ENCODE measurements at places on chromosomes 6 and 20.

DNA sequence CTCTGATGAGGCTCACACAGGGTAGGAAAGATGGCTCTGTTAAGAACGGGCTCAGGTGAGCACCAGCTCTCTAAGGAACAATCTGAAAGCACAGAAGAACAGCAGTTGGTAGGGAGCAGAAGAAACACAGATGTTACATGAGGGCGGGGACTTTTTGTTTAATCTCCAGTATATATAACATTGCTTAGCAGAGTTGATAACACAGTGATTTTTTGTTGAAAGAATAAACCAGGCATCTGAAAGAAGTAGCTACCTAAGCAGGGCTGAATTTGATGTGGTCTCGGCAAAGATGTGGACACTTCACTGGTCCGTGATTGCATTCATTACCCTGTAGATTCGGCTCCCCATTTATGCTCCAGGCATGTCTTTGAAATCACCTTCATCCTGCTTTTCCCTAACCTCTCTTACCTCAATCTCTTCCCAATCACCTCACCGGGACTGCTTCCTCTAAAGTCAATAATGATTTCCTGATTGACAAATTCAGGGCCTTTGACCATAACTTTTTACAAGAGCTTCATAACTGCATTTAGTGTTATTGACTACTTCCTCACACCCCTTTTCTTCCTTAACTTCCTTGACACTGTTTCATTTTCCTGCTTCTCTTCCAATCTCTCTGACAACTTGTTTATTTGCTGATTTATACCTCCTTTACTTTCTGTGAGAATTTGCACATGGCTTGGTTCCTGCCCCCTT, 34.4 kb downstream of the SAMD3 start:
- DNase-seq: no peak

DNA sequence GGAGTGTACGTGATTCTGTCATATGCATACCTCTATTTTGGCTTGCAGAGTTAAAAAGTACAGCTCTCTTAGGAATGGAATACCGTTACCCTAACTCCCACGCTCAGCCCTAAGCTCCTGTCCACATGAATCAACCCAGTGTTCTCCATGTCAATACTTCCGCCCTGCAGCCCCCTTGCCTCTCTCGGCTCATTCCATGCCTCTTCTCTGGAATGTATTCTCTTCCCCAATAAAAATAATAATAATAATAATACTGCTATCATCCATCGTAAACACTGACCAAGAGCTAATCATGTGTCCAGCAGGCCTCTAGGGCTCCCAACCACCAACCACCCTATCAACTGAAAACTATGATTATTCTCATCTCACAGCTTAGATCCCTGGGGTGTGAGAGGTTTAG, 100.6 kb downstream of the PREX1 start:
- DNase-seq: no peak

DNA sequence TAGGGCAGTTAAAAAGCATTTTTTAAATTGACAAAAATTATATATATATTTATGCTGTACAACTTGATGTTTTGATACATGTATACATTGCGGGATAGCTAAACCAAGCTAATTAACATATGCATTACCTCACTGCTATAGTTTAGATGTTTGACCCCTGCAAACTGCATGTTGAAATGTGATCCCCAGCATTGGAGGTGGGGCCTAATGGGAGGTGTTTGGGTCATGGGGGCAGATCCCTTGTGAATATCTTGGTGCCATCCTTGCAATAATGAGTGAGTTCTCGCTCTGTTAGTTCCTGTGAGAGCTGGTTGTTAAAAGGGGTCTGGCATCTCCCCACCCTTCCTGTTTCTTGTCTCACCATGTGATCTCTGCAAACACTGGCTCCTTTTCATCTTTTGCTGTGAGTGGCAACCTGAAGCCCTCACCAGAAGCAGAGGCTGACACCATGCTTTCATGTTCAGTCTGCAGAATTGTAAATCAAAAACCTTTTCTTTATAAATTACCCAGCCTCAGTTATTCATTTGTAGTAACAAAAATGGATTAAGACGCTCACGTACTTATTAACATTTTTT, 111.8 kb downstream of the MCHR2 start:
- DNase-seq: no peak

DNA sequence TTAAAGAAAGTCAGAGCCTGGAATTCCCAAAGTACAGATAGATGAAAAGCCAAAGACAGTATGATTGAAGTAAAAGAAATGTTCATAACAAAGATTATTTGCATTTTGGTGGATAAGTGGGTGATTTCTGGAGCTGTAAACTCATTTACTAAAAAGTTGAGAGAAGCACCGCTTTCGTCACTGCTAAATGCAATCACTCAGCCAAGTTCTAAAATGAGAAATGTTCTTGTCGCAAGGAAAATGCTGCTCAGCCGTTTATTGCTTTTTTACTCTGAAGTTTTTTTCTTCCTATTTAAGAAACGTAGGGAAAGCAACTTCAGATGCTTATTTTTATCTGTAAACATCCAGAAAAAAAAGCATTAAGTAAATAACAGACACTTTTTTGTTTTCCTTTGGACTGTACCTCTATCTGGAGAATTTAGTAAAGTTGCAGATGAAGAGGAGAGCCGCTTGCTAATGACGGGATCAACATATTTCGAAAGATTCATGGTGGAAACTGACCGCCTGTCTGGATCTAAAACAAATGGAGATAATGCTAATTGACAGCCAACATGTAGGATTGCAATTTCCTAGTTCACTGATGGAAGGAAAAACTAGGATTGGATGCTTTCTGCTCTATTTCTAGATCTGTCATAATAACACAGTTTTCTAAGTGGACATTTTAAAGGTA, 93.8 kb upstream of the BCLAF1 start:
- no peak for DNase-seq

GRCh38 chr6:3361312-3362037, 95.4 kb downstream of the SLC22A23 start:
- DNase-seq: no peak

DNA sequence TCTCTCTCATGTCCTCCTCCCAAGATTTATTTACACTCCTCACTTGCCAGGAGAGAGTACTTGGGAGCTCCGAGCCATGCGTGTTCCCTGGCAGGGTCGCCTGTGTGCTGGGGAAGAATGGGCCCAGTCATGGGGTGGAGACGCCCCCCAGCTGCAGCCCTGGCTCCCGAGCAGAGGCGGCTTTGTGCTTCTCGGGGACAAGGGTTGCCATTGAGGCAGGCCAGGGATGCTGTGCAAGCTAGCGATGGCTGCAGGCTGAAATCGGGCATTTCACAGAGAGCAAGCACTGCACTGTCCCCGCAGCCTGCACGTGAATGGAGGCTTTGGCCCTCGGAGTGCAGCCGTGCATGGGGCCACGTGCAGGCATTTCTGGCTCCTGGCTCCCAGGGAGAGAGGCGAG, 23.8 kb downstream of the PHACTR3 start:
- no peak for DNase-seq

DNA sequence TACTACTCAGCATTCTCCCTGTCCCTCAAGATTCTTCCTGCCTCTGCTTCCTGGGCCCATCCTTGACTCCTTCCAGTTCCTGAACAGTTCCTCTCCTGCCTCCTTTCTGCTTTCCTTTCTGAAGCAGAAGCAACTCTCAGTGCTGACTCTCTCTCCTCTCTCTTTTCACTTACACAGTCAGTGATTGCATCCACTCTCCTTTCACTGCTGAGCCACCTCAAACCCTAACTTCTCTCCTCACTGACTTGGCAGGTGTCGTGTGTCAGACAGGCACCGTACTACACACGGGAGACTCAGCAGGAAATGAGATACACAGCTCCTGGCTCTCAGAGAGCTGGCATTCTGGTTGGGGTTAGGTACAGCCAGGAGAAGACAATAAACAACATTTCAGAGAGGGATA, 5.6 kb downstream of the ABHD16A start:
- no peak for DNase-seq

DNA sequence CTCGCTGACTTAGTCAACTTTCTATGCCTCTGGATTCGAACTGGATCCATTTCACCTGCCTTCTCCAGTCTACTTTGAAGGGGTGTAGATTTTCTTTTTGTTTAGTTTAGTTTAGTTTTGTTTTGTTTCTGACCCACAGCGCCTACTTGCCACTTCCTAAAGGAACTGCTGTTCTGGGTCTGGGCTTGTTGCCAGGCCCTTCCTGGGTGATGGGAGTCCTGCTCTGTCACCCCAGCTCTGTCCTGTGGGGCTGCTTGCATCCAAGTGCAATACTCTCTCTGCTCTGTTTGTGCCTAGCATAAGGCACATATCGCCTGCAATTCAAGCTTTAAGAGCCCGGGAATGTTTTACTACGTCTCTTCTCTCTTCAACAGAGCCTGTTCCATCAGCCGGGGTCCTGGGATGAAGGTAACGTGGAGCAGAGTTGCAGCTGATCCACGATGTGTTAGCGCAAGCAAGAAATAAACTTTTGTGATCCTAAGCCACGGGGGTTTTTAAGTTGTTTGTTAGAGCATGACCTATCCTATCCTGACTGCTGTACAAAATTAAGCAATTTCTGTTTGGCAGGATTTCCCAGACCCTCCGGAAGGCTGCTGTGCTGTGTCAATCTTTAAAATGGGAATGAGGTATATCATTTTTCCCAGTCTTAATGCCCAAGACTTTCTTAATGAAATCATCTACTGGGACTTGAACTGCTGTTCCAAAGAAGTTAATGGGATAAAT, 30.9 kb upstream of the TAGAP start:
- no peak for DNase-seq

GRCh38 chr20:35263532-35264341, 14.2 kb downstream of the MMP24OS start:
- DNase-seq: no peak

GRCh38 chr20:63232235-63233060, 3.3 kb upstream of the BIRC7 start:
- DNase-seq: no peak

DNA sequence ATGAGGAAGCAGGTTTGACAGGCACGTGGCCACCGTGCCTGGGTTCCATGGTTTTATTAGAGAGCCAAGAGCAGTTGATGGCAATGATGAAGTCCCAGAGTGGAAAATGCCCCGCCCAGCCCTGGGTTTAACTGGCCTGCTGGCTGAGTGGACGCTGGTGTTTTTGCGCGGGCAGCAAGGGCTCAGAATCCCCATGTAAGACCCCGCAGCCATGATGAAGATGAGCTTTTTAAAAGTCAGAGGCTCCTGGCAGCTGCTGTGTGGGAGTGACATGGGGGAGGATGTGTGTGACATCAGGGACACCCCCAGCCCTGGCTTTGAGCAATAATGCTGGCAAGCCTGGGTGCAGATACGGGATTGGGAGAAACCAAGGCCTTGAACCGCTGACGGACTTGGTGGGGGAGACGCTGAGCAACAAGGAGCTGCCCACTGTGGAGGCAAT, 33.0 kb upstream of the SLCO4A1 start:
- no peak for DNase-seq

- no peak for DNase-seq
Observed at GRCh38 chr6:5471637-5472398, 210.5 kb downstream of the FARS2 start.

DNA sequence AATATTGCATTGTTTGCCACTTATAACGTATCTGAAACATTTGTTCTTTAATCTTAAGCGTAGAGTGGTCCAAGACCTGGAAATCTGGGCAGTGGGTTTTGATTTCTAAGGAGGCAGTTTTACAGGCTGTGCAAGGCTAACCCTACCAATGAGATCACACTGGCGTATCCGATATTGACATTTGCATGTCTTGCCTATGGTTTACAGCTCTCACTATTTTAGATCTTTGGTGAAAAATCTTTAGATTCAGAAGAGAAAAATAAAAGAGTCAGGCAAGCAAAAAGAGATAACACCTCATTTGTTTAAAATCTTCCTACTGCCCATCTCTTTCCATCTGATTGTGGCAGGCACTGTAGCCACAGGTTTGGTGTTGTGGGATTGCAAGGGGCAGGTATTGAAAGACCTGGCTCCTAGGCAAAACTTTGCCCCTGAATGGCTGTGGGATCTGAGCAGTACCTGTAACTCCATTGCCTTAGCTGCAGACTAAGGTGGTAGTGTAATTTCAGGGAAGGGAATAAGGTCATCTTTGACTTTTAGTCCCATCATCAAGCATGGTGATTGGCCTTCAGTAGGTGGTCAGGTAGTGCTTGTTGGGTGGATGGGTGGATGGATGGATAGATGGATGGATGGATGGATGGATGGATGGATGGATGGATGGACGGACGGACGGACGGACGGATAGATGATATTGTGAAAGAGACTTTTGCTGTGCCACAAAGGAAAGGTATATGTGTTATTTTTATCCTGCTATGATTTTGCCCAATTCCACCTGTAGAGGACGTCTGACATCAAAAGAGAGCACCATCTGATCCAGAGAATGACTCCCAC, 1.9 kb downstream of the TNFAIP3 start:
- no peak for DNase-seq

- no peak for DNase-seq
Observed at GRCh38 chr6:47502920-47503319, 25.3 kb downstream of the CD2AP start.

DNA sequence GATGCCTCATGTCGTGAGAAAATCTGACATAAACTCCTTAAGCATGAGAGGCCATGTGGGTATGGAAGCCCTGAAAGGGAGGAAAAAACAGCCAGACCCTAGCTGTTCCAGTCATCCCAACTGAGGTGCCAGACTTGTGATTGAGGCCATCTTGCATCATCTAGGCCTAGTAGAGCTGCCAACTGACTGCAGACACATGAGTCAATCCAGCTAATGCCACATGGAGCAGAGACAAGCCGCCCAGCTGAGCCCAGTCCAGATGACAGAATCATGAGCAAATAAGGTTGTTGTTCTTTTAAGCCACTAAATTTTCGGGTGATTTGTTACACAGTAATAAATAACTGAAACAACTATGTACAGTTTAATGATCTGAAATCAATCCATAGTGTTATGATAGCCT, 680.9 kb downstream of the MAFB start:
- no peak for DNase-seq

DNA sequence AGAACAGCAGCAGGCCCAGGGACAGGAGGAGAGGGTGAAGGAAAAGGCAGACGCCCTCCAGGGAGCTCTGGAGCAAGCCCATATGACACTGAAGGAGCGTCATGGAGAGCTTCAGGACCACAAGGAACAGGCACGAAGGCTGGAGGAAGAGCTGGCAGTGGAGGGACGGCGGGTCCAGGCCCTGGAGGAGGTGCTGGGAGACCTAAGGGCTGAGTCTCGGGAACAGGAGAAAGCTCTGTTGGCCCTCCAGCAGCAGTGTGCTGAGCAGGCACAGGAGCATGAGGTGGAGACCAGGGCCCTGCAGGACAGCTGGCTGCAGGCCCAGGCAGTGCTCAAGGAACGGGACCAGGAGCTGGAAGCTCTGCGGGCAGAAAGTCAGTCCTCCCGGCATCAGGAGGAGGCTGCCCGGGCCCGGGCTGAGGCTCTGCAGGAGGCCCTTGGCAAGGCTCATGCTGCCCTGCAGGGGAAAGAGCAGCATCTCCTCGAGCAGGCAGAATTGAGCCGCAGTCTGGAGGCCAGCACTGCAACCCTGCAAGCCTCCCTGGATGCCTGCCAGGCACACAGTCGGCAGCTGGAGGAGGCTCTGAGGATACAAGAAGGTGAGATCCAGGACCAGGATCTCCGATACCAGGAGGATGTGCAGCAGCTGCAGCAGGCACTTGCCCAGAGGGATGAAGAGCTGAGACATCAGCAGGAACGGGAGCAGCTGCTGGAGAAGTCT, 25.5 kb downstream of the C20orf173 start:
- DNase-seq: no peak

DNA sequence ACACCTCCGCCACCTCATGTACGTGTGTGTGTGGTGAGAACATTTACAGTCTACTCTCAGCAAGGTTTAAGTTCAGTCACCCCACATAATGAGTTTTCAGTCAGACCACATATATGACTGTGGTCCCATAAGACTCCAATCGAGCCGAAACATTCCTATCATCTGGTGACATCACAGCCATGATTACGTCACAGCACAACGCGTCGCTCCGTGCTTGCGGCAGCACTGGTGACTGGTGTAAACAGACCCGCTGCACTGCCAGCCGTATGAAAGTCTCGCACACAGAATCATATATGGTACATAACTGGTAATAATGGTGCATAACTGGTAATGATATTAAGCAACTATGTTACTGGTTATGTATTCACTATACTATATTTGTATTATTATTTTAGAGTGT, 150.7 kb downstream of the DLL1 start:
- DNase-seq: no peak
